Vagina (tissue), 2 donors: ENCODE measurements at places on chromosomes 11 and 22. TPM values are rescaled to one million over a fixed set of nuclear protein-coding genes. Genes with fewer than 3 reads are reported as not detected.

DNA sequence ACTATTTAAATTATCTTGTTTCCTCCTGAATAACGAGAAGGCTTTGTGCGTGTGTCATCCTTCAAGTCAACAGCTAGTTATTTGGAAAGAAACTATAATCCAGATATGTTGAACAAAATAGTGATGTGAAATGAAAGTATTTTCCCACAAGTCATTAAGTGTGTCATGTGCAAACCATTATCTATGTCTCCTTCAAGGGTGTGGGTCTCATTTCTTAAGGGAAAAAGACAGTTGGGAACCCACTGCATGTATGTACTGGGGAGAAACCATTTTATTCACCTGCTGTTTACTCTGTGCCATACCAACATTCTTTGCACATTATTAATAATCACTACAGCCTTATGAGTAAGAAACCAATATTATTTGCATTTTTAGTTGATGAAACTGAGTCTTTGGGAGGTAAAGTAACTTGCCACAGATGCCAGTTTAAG is 145.3 kb upstream of the CTSC start:
- no peak for DNase-seq

The TSSK2 gene
- not detected for total RNA-seq

DNA sequence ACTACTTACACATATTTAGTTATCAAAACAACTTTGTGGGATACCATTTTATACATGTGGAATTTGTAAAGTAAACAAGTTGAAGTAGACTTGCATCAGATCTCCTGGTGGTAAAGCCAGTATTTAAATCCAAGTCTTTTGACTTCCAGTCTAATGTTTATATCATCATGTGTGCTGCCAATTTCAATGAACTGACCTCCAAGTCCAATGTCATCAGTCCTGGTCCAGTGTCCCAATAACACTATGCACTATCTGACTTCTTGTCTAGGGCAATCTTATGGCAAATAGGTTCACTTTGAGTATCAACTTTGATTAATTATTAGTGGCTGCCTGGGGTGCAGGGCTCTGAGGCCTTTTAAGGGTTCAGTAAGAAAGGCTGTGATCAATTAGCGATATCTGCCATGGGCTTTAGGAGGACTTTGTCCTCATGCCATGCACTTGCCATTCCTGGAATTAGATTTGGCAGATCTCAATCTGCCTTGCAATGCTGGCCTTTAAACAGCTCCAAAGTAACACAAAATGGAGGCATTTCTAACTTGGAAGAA is 9.6 kb upstream of the PTS start:
- no peak for DNase-seq

- no peak for DNase-seq
Observed at GRCh38 chr11:19162951-19163505, 38.8 kb downstream of the CSRP3 start.

GRCh38 chr11:133559382-133559781 is 27.1 kb upstream of the OPCML start:
- no peak for DNase-seq

- DNase-seq, result peak; percentile 98
Observed at GRCh38 chr22:31102441-31103081, 4.8 kb downstream of the SELENOM start.

DNA sequence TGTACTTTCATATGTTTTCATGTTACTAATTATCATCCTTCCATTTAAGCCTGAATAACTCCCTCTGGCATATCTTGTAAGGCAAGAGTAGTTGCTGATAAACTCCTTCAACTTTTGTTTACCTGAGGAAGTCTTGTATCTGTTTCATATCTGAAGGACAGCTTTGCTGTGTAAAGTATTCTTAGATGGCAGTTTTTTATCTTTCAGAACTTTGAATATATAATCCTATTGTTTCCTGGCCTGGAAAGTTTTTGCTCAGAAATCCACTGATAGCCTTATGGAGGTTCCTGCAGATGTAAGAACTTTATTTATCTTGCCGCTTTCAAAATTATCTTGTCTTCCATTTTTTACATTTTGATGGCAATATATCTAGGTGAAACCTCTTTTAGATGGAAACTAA is 69.1 kb downstream of the KCNQ1OT1 start:
- DNase-seq, result no peak

DNA sequence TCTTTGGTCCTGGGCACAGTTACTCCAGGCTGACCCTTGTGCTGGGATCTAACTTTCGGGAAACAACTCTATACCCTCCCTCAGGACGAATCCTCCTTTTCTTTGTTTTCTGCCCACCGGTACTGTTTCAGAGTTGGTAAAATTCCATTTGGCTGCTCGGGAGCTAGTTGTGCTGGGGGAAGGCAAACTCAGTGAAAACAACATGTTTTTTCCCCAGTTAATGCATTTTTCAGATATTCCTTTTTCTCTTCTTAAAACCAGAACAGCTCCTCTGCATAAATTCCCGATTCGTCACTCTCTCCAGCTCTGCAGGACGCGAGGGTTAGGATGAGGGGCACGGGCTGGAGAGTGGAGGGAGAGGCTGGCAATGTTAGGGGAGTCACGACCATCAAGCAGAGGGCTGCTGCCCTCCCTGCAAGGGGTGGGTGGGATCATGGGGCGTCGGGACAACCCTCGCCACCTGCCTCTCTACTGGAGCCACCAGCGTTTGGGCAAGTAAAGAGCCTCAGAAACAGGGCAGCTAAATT is 31.3 kb downstream of the LRRC10B start:
- no peak for DNase-seq

- DNase-seq, result peak; percentile 76
Observed at GRCh38 chr22:22785316-22786065, 102.1 kb upstream of the IGLL5 start.

GRCh38 chr11:2213384-2213842 is 41.8 kb upstream of the TH start:
- DNase-seq, result peak; percentile 85

DNA sequence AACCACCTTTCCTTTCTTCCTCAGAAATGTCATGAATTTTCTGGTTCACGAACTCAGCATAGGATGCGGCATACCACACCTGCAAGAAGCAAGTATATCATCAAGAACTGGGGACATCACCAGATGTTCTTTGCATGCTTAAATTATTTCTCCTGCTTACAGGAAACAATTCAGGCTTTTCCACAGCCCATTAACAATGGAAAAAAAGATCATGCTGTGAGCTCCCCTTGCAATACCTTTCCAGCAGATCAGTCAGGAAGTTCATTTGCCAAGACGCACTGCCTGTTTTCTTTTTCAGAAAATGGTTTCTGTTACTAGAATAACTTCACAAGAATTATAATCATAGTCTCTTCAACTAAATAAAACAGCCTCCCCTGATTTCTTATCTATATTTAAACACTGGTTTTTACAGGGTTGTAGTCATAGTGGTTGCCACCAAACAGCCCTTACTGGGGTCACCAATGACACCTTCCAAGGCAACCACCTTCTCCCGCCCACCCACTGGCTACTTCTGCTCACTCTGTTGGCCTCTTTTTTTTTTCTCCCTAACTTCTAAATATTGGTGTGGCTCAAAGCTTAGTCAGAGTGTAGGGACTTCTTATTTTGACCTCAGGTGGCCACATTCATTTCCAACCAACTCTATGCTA is 42.3 kb upstream of the NFRKB start:
- DNase-seq, result no peak

DNA sequence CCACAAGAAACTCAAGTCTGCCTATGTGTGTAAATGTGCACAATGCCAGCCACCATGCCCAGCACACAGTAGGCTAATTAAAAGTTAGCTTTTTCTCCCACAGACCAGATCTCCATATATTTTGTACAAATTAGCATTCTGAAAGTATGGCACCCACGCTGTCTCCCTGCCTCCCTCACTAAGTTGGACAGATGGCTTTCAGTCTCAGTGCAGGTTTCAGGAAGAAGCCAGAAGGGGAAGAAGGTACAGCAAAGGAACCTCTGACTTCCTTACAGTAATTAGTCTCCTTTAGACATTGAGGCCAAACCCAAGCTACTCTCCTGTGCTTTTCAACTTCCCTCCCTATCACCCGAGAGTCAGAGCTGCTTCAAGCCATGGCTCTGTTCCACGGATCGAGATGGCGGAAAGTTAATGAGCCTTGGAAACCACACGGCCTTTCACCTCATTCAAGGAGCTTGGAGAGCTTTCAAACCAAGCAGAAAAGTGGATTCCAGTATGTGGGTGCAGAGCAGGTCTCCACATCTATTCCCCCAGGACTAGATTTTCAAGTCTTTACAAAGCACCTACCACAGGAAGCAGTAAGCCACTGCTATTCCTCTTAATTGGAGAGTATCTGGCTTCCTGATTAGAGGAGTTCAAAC is 221.1 kb upstream of the NARS2 start:
- DNase-seq, result no peak

GRCh38 chr22:30425616-30426387 is at the start of gene MTFP1:
Gene MTFP1, plus strand, starts transcription at chr22:30425768. Its CDS starts 112 bp downstream, at chr22:30425880.
- DNase-seq, result no peak
